ENCODE measurements at places on chromosomes 3 and 15. TPM values are rescaled to one million over a fixed set of nuclear protein-coding genes. Genes with fewer than 3 reads are reported as not detected.
A peak's percentile ranks its signal among the peaks of the same experiment; 100 is the strongest.

The PROS1 gene
- polyA plus RNA-seq = 2.2 TPM

The ANKRD63 gene
- not detected for polyA plus RNA-seq

The CRTAP gene
- polyA plus RNA-seq = 75.8 TPM

- peak; percentile 32 for DNase-seq
These were observed 46.1 kb downstream of the RFTN1 start for GRCh38 chr3:16467393-16467792.

- no peak for DNase-seq
These were observed 26.2 kb downstream of the IFT80 start for GRCh38 chr3:160372780-160373179.

GRCh38 chr3:39814007-39814406 lies 4.6 kb downstream of the MYRIP start:
- peak; percentile 68 for DNase-seq

All from stomach (tissue), 19 donors.